ENCODE measurements at places on chromosomes 2 and 18. TPM values are rescaled to one million over a fixed set of nuclear protein-coding genes. Genes with fewer than 3 reads are reported as not detected.

Gene NOL4
- total RNA-seq = 0.31 TPM

Gene ARHGAP25
- 6.8 TPM for total RNA-seq

Gene NEU2
- total RNA-seq = not detected

Gene AGAP1
- total RNA-seq = 22.5 TPM

Gene UGT1A7
- total RNA-seq = not detected

Gene IGFBP5
- 207 TPM for total RNA-seq

Gene C2orf15
- total RNA-seq = 0.26 TPM

Gene NEU4
- 0.16 TPM for total RNA-seq

Gene LCT
- not detected for total RNA-seq

Measured in left cardiac atrium (tissue), 4 donors.